ENCODE measurements at places on chromosomes 3 and 15.
A peak's percentile ranks its signal among the peaks of the same experiment; 100 is the strongest.

DNA sequence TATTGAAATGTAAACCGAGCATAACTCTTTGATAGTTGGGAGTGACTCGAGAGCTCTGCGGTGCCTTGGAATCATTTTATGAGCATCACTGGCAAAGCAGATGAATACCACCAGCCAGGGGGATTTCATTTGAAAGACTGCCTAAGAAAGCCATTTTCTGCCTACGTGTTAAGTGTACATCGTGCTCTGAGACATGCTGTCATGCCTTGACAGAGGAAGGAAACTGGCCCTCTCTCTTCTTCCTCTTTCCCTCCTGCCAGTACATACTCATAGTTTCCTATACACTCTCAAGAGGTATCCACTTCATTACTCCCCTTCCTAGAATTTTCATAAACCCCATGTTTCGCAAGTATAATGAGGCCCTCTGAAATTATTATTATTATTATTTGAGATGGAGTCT, 8.8 kb downstream of the BCL2A1 start:
- DNase-seq = no peak

- no peak for DNase-seq
Observed at GRCh38 chr3:184914628-184915027, 102.7 kb downstream of the VPS8 start.

GRCh38 chr3:150727653-150728502, 24.2 kb upstream of the ERICH6 start:
- peak; percentile 77 for DNase-seq

GRCh38 chr3:62467966-62468722, 94.8 kb upstream of the FEZF2 start:
- DNase-seq = no peak

- DNase-seq = no peak
Observed at GRCh38 chr15:66773129-66773873, 71.3 kb downstream of the SMAD6 start.

DNA sequence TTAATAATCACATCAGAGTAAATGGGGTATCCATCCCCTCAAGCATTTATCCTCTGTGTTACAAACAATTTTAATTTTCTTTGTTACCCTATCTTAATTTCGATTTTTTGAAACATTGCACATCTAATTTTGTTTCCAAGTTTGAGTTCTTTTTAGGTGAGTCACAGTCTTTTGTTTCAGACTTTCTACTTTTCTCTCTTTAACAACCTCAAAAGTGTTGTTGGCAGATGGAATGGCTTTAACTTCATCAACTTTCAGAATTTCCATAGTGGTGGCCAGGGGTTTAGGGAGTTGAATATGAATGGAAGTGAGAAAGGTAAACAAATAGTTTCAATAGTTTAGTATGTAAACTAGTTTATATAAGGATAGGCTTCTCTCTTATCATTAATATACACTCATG, 223.0 kb upstream of the MLF1 start:
- DNase-seq = no peak

DNA sequence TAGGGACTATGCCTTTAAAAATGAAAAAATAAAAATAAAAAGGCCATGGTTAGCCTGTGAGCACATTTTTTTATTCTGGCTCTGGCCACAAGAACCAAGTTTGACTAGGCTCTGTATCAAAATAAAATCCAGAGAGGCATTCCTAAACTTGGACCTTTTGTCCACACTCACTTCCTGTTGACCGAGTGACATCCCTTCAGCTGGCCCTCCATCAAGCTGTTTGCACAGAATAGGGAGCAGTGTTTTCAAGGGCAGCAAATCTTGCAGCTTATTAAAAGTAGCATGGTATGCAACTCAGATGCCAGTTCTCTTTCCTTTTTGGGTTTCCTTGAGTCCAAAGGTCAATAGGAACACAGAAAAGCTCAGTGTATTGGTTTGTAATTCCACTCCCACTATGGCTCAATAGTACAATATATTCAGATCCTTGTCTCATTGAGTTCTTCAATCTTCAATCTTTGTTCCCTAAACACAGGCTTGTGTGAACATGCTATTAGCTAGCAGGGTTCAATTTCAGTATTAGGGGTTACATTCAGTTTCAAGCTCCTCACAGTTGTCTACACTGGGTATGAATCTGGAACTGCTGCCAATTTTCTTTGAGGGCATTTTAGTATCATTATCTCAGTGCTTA, 244.5 kb downstream of the RBMS3 start:
- peak; percentile 89 for DNase-seq

DNA sequence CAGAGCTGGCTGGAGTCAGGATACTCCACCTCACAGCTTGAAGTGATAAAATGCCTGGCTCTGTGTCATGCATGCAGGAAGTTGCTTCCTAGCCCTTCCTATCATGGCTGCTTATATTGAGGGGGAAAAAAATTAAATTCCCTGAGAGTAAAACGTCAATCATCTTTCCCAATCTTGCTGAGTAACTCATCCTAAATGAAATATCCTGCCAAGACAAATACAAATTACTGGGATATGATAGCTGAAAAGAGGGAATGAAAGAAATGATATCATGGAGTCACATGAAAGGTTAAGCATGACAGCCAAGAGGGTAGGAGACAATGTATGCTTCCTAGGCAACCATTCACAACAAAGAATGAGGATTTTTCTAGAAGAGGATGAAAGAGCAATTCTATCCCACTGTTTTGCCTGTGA, 110.6 kb downstream of the ABI3BP start:
- DNase-seq = no peak

- DNase-seq = no peak
Observed at GRCh38 chr15:80512726-80513660, 108.8 kb downstream of the ARNT2 start.

GRCh38 chr3:177126015-177126773, 71.1 kb downstream of the TBL1XR1 start:
- DNase-seq = no peak

- DNase-seq = no peak
Observed at GRCh38 chr3:160402221-160403027, 3.0 kb downstream of the SMC4 start.

DNA sequence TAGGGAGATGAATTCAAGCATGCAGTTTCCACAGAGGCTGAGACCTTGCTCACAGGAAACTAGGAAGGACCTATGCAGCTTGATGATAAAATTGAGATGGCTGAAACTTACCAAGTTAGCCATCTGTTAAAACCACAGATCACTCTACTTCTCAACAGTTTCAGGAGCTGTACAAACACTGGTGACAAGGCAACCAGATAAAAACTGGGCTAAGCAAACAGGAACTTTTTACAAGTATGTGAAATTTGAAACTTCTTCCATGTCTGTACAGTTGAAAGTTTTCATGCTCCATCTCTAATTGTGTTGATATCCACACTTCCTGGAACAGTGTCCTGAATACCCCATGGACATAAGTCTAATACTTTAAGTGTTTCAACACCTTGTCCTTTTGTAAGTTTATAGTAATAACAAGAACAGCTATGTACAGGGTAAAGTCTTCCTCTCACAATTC, 78.2 kb downstream of the FAIM start:
- no peak for DNase-seq

- no peak for DNase-seq
Observed at GRCh38 chr3:160394009-160394392, 5.0 kb downstream of the IFT80 start.

DNA sequence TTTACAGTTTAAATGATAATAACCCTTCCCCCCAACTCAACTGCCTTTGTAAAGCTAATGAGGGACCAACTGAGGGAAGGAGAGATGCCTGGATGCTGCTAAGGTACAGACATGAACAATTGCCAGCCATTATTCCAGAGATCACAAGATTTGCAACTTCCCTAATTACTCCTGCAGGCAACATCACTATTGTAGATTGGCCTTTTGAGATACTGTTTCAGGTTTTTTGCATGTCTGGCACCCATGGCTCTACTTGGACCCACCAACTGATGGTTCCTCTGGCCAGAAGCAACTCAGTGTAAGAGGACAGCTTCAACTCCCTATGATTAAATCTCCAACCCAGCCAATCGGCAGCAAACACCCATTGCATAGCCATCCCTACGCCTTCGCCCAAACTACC, 478.7 kb downstream of the FHIT start:
- DNase-seq = no peak

GRCh38 chr3:149941186-149941585, 29.5 kb downstream of the PFN2 start:
- no peak for DNase-seq

DNA sequence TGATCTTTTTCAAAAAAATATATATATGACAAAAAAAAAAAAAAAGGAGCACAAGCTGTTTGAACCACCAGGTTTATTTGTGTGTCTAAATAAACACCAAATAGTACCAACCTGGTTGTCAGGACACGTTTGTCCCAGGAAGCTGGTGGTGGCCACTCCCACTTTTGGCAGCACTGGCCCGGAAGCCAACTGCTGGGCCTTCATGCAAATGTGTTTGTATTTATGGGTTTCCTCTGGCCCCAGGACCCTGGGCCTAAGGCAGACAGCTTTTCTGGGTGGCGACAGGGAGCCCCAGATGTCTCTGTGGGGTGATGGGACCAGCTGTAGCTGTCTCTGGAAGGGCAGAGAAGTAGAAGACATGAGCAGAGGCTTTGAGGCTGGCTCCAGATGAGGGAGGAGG, 31.6 kb downstream of the PRKCD start:
- no peak for DNase-seq

DNA sequence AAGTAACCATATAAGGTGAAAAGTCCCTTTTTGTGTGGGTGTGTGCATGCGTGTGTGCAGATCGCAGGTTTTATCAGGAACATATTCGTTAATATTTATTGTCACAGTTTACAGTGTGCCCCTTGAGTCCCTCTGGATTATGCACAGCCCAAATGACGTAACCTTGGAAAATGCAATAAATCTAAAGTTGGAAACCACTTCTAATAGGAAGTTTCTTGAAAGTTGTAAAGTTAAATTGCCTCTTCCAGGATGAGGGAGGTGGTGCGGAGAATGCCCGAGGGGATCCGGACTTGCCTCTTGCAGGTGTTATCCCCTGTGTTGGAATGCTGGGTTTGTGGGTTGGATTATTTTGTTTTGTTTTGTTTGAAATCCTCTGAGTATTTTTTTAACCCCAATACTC, 143.3 kb downstream of the CMSS1 start:
- no peak for DNase-seq

DNA sequence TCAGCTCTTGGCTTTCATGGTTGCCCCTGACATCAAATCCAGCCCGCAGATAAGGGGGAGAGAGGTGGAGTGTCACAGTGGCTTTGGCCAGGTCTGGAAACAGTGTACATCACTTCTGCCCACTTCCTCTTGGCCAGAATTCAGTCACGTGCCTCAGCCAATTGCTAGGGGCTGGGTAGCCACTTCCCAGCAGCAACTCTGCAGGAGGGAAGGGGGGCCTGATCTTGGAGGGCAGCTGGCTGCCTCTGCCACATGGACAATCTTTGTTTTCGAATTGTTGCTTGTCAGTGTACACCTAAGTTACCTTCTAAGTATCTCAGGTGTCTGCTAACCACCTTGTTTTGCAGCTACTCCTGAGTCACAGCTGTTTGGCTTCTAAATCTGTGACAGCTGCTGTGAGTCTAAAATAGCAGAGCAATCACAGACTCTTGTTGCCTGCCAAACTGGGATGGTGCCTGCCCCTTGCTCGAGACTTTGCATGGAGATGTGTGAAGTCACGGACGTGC, 41.0 kb upstream of the LIMD1 start:
- DNase-seq = no peak

GRCh38 chr3:64290864-64291263, 65.6 kb upstream of the PRICKLE2 start:
- no peak for DNase-seq

DNA sequence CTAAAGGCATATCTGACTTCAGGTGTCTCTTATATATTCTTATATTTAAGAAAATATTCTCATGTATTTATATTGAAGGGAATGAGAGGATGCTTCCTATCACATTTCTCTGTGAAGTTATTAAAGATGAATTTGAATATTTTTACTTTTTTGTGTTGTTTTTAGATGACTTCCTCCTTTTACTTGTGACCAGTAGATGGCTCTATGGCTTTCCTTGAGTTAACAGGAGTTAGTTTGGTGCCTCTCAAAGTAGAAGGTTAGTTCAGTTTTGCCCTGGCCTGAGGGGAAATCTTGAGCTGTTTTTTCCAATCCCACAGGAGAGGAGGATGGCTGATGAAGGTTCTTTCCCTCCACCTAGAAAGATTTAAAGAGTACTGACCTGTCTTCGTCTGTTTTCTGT, 80.7 kb downstream of the SQOR start:
- no peak for DNase-seq

DNA sequence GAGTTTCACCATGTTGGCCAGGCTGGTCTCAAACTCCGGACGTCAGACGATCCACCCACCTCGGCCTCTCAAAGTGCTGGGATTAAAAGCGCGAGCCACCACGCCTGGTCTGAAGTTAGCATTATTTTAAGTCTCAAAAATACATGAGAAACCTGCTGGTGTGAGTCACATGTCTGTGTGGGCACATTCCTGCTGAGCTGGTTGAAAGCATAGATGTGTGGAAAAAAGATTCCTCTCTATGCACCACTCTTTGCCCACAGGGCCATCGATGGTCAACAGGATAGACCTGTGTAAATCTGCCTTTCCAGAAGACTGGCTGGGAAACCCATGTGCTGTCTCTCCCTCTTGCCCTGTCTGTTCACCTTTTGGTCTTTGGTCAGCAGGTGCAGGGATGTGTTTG, 63.5 kb downstream of the CHRD start:
- DNase-seq = no peak

DNA sequence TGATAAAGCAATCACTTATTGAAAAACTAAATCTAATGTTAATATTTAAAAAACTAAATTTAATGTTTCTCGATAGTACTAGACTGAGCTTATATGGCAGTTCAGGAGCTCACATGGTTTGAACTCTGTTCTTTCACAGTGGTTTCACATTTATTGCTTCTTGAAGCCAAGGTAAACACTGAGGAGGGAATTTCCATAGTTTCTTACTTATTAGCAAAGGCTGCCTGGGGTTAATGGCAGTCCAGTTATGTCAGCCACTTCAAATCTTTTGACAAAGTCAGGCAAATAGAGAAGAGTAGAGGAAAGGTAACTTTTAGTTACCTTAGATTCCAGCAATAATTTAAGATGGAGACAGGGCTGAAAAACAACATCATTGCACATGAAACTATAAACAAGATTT, 831.5 kb downstream of the ROBO2 start:
- DNase-seq = no peak

DNA sequence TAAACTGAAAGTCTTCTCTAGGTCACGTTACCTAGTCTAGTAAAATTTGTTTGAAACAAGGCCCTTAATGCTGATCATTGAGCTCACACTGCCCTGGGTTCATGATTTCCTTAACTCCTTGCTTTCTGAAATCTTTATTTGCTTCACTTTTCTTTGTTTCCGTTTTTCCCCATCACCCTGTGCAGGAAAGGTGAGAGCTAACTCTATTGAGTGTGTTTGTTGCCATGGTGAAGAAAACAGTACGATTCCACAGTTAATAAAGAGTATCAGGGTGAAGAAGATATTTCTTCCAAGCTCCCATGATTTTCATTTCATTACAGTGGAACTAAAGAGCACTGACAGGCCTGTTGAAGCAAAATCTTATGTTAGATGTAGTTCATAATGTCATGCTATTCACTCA, 276.2 kb downstream of the RAP2B start:
- DNase-seq = no peak

DNA sequence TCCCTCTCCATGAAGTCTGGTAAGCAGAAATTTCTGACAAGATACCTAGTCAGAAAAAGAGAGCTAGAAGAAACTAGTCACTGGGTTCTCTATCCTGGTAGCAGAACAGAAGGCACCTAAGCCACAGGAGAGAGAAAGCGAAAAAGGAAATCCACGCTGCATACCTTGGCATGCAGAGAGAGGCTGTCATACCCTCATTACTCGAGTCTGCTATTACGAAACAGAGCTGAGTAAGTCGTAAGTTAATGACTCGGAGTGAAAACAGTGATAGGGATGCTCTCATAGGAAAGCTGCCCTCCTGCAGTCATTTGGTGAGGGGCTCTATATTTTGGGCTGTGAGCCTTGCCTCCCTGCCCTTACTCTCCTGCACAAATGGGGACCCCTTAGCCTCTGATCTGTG, 16.2 kb downstream of the CLRN1 start:
- no peak for DNase-seq
